ENCODE measurements at places on chromosomes 7 and 10.

GRCh38 chr10:48511875-48512231, 93.0 kb downstream of the ARHGAP22 start:
- DNase-seq: no peak

GRCh38 chr10:17564911-17565310, 52.3 kb downstream of the HACD1 start:
- DNase-seq: no peak

- no peak for DNase-seq
These were observed 27.7 kb upstream of the VAX1 start for GRCh38 chr10:117165538-117166417.

- no peak for DNase-seq
These were observed 183.0 kb downstream of the SRPK2 start for GRCh38 chr7:105205592-105206237.

GRCh38 chr10:92244796-92245195, 46.1 kb downstream of the CPEB3 start:
- DNase-seq: no peak

DNA sequence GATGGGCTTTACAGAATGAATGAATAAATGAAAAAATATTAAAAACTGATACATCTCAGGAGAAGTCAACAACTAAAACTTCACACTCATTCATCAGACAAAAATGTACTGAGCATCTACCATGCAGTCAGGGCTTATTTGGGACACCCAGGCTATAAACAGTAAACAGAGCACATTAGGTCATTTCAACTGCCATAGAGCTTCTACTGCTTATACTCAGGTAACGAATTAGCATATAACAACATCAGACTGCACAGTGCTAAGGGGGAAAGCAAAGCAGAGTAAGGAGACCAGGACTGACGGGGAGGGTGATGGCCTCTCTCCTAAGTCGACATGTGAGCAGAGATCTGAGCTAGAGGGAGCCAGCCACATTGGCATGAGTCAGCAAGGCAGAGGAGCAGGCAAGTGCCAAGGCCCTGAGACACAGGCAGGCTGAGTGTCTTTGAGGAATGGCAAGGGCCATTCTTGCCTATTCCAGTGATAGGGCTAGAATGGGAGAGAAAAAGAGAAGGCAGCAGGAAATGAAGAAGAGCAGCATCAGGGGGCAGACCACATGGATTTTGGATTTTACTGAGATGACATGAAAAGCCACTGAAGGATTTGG, 528.9 kb downstream of the PARD3 start:
- DNase-seq: no peak

GRCh38 chr10:95501203-95502094, 59.7 kb downstream of the SORBS1 start:
- no peak for DNase-seq

Measured in NCI-H1048 (cell line).